ENCODE measurements at places on chromosomes 6 and 20. TPM values are rescaled to one million over a fixed set of nuclear protein-coding genes. Genes with fewer than 3 reads are reported as not detected.

Gene DNAJC5
- 82.8 TPM for polyA plus RNA-seq

Gene FOXF2
- not detected for polyA plus RNA-seq

Gene HRH3
- 2.8 TPM for polyA plus RNA-seq

Gene FGD2
- not detected for polyA plus RNA-seq

Gene MAVS
- 5.4 TPM for polyA plus RNA-seq

Gene C20orf141
- not detected for polyA plus RNA-seq

Gene KIF25
- not detected for polyA plus RNA-seq

Gene XKR7
- 9.6 TPM for polyA plus RNA-seq

Gene MOCS1
- 4.6 TPM for polyA plus RNA-seq

Gene FAM209B
- polyA plus RNA-seq = not detected

Gene GCLC
- 17.7 TPM for polyA plus RNA-seq

Gene ULBP3
- 2.2 TPM for polyA plus RNA-seq

Gene ARHGAP40
- polyA plus RNA-seq = 0.61 TPM

Gene FABP7
- polyA plus RNA-seq = 27.7 TPM

Gene BCAS1
- polyA plus RNA-seq = not detected

Gene HSPA1B
- 120 TPM for polyA plus RNA-seq

Gene RAB44
- polyA plus RNA-seq = not detected

Gene PRDM13
- not detected for polyA plus RNA-seq

Gene ETV7
- polyA plus RNA-seq = 0.32 TPM

Gene CTCFL
- polyA plus RNA-seq = not detected

Gene FKBP1C
- not detected for polyA plus RNA-seq

Gene RNF39
- polyA plus RNA-seq = not detected

Gene LTV1
- polyA plus RNA-seq = 25.4 TPM

Gene SRMS
- not detected for polyA plus RNA-seq

Gene LAMA4
- 0.69 TPM for polyA plus RNA-seq

Gene MCCD1
- polyA plus RNA-seq = not detected

Gene ZFAND3
- 27.1 TPM for polyA plus RNA-seq

Gene RSPO3
- 0.20 TPM for polyA plus RNA-seq

Gene WFDC5
- not detected for polyA plus RNA-seq

Gene GRM4
- 3.7 TPM for polyA plus RNA-seq

Gene SIRPA
- 6.7 TPM for polyA plus RNA-seq

Gene FILIP1
- polyA plus RNA-seq = 1.4 TPM

Gene CRISP3
- polyA plus RNA-seq = not detected

Gene FNDC1
- not detected for polyA plus RNA-seq

Gene HLA-DRB5
- polyA plus RNA-seq = not detected

Gene SLC17A2
- not detected for polyA plus RNA-seq

Gene PRL
- not detected for polyA plus RNA-seq

Gene GNAS
- 958 TPM for polyA plus RNA-seq

Gene SAMD3
- polyA plus RNA-seq = 17.1 TPM

Gene SYCP2L
- polyA plus RNA-seq = 9.4 TPM

Gene GLP1R
- not detected for polyA plus RNA-seq

Gene RSPH9
- 0.88 TPM for polyA plus RNA-seq

Gene SIRPB1
- polyA plus RNA-seq = not detected

Gene HLA-DQA2
- not detected for polyA plus RNA-seq

Gene CLPSL2
- polyA plus RNA-seq = not detected

Gene LPA
- polyA plus RNA-seq = not detected

Gene DLK2
- 19.8 TPM for polyA plus RNA-seq

Gene YWHAB
- 279 TPM for polyA plus RNA-seq

Gene NFKBIL1
- polyA plus RNA-seq = 88.7 TPM
